ENCODE measurements at places on chromosomes 12 and 14.

DNA sequence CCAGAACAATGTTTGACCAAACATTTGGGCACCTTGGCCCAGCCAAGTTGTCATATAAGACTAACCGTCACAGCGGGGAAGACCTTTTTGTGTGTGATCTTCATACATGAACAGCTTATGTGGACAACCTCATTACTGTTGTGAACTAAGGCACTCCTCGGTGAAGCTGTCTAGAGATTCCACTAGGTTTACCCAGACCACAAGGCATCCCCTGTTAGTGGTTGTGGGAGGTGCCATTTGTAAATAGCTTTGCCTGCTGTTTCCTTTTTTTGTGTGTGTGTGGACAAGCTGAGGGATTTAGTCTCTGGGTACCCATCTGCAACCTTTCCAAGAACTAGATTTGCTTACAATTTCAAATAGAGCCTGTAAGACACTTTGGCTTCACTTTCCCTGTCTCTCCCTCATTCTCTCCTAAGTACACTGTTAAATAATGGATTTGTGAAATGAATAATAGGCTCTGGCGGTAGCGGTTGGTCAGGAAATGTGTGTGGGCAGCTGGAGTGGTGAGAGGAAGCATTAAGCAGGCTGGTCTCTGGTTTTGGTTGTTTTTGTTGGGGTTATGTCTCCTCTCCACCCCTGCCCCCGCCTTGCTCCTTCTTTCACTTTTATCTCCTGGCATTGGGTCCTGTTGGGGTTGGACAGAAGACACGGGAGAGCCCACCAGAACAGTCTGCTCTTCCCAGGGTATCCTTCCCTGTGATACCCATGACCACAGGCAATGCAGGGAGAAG is 727.6 kb downstream of the VRK1 start:
- no peak for DNase-seq

GRCh38 chr12:52010692-52011601 is 4.2 kb downstream of the TAMALIN start:
- no peak for DNase-seq

GRCh38 chr14:51552275-51552674 is 99.4 kb upstream of the FRMD6 start:
- DNase-seq = no peak

- no peak for DNase-seq
Measured at GRCh38 chr14:63938198-63939005, 85.6 kb downstream of the SYNE2 start.

DNA sequence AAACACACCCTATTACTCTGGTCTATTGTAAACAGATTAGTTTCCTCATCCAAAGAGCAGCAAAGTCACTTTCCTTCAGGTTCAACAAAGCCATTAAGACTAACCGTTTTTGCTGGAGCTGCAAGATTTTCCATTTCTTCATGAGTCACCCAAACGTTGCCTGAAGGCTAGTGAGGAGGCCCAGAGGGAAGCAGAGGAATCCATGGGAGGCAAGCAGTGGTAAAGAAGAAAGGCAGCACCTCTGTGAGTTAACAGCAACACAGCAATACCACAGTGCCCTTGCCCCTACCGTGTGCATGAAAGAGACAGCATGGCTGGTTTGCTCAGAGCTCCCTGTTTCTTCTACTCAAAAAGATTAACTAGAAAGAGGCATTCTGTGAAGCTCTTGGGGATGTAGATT is 206.3 kb downstream of the ACSS3 start:
- no peak for DNase-seq

Data from stimulated activated CD4-positive, alpha-beta T cell treated with anti-CD3 and anti-CD28 coated beads, Interleukin-1b, Interleukin-23, amount 100 ng/mL, for 48 hours (primary cell).